ENCODE measurements at places on chromosomes 11 and 22. TPM values are rescaled to one million over a fixed set of nuclear protein-coding genes. Genes with fewer than 3 reads are reported as not detected.

Gene SMIM35
- not detected for polyA plus RNA-seq

Gene HEPHL1
- polyA plus RNA-seq: not detected

Gene CAPN1
- polyA plus RNA-seq: 4.1 TPM

Gene IGSF22
- 1.8 TPM for polyA plus RNA-seq

Gene HSCB
- polyA plus RNA-seq: 12.8 TPM

Gene TBX1
- not detected for polyA plus RNA-seq

Gene TBRG1
- polyA plus RNA-seq: 14.2 TPM

Gene OTOG
- polyA plus RNA-seq: not detected

Gene BTBD18
- polyA plus RNA-seq: not detected

Gene FOLR2
- polyA plus RNA-seq: not detected

Gene FGF19
- polyA plus RNA-seq: not detected

Gene FRMD8
- polyA plus RNA-seq: 2.2 TPM

Gene ANO5
- 4.5 TPM for polyA plus RNA-seq

Gene F2
- polyA plus RNA-seq: not detected

Gene PGR
- polyA plus RNA-seq: not detected

Gene GLYAT
- polyA plus RNA-seq: not detected

Gene TMEM86A
- polyA plus RNA-seq: 0.09 TPM

Gene POU2AF1
- polyA plus RNA-seq: not detected

Gene DEUP1
- polyA plus RNA-seq: 4.7 TPM

Gene OR10A2
- 0.46 TPM for polyA plus RNA-seq

Gene DSCAML1
- 0.46 TPM for polyA plus RNA-seq

Gene PPP2R5B
- polyA plus RNA-seq: 3.1 TPM

Gene PHOX2A
- polyA plus RNA-seq: not detected

Gene MYRF
- polyA plus RNA-seq: not detected

Gene CNTN5
- 5.8 TPM for polyA plus RNA-seq

Gene MMP10
- polyA plus RNA-seq: not detected

Gene PGA4
- polyA plus RNA-seq: not detected

Gene OR51M1
- polyA plus RNA-seq: not detected

Gene UCP3
- polyA plus RNA-seq: 0.58 TPM

Gene CDC45
- polyA plus RNA-seq: 2.6 TPM

Gene MISFA
- 2.6 TPM for polyA plus RNA-seq

Gene SLC22A24
- polyA plus RNA-seq: not detected

Gene PNPLA5
- not detected for polyA plus RNA-seq

Gene BANF1
- polyA plus RNA-seq: 356 TPM

Gene HEPN1
- polyA plus RNA-seq: not detected

Measured in Purkinje cell (primary cell).